ENCODE measurements at places on chromosomes 2 and 18. TPM values are rescaled to one million over a fixed set of nuclear protein-coding genes. Genes with fewer than 3 reads are reported as not detected.

The ABCA12 gene
- under 0.01 TPM for total RNA-seq

The NUP35 gene
- total RNA-seq = 23.3 TPM

The CLIP4 gene
- total RNA-seq = 64.2 TPM

The VIL1 gene
- not detected for total RNA-seq

GRCh38 chr18:43866696-43867095 lies 589.4 kb upstream of the SYT4 start:
- DNase-seq = no peak
- no peaks in the 10 kb centered on the region for H3K36me3 ChIP-seq
- H3K27me3 ChIP-seq = no peaks in the 10 kb centered on the region
- H3K27ac ChIP-seq = no peak overlapping the region
- no peak overlapping the region for H3K4me3 ChIP-seq

DNA sequence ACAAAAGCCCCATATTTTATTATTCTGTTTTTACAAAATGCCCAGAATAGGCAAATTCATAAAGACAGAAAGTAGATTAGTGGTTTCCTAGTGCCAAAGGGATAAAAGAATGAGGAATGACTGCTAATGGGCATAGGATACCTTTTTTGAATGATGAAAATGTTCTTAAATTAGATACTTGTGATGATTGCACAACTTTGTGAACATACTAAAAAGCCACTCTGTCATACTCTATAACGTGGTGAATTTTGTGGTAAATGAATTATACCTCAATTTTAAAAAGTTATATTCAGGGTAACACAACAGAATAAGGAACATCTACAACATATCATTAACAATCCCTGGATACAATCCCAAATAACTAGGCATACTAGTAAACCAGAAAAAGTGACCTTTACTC lies 9.1 kb upstream of the FBLN7 start:
- no peaks in the 10 kb centered on the region for H3K4me1 ChIP-seq
- no peak for DNase-seq
- H3K27me3 ChIP-seq = no peaks in the 10 kb centered on the region
- no peak overlapping the region for H3K27ac ChIP-seq
- no peak overlapping the region for H3K4me3 ChIP-seq
- H3K36me3 ChIP-seq = no peaks in the 10 kb centered on the region

GRCh38 chr2:30424231-30424630 lies 22.8 kb upstream of the LCLAT1 start:
- peaks cover 24% of the 10 kb centered on the region for H3K4me1 ChIP-seq
- H3K36me3 ChIP-seq = no peaks in the 10 kb centered on the region
- H3K27me3 ChIP-seq = no peaks in the 10 kb centered on the region
- no peak overlapping the region for H3K4me3 ChIP-seq

- H3K27me3 ChIP-seq = no peaks in the 10 kb centered on the region
- peak overlapping the region; percentile 71 for H3K27ac ChIP-seq
- no peaks in the 10 kb centered on the region for H3K36me3 ChIP-seq
Measured at GRCh38 chr2:237931205-237931721, 35.6 kb upstream of the UBE2F start.

- peaks cover 19% of the 10 kb centered on the region for H3K27me3 ChIP-seq
Measured at GRCh38 chr2:75454241-75454620, 106.5 kb downstream of the EVA1A start.

GRCh38 chr18:52334896-52335295 lies 5.1 kb upstream of the DCC start:
- peak; percentile 66 for DNase-seq
- H3K27ac ChIP-seq = no peak overlapping the region
- H3K36me3 ChIP-seq = no peaks in the 10 kb centered on the region
- no peaks in the 10 kb centered on the region for H3K4me1 ChIP-seq
- H3K4me3 ChIP-seq = no peak overlapping the region

GRCh38 chr2:88810017-88810416 lies 118.5 kb downstream of the RPIA start:
- no peak overlapping the region for H3K27ac ChIP-seq
- no peaks in the 10 kb centered on the region for H3K4me1 ChIP-seq
- no peaks in the 10 kb centered on the region for H3K36me3 ChIP-seq
- H3K4me3 ChIP-seq = no peak overlapping the region
- H3K27me3 ChIP-seq = no peaks in the 10 kb centered on the region

GRCh38 chr2:235747786-235748091 lies 253.9 kb downstream of the AGAP1 start:
- no peak for DNase-seq
- no peak overlapping the region for H3K27ac ChIP-seq
- peaks cover 8% of the 10 kb centered on the region for H3K36me3 ChIP-seq
- H3K4me1 ChIP-seq = peaks cover 8% of the 10 kb centered on the region
- no peak overlapping the region for H3K4me3 ChIP-seq

DNA sequence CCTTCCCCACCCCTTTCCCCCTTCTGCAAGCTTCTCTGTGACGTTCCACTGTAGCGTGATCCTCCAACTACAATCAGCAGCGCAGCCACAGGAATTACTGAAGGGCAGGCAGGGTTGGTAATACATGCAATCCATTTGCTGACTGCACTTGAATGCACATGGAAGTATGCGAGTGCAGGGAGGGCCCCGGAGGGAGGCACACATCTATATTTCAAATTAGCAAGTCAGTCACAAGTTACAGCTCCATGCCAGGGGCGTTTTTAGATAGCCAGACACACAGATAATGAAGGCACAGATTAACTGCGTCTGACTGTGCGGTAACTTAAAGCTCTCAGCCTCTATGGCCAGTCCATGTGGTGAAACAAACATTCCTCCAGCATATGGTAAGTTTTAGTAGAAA lies 209.2 kb upstream of the GATA6 start:
- no peak overlapping the region for H3K27ac ChIP-seq
- DNase-seq = no peak
- peaks cover 21% of the 10 kb centered on the region for H3K27me3 ChIP-seq
- H3K4me3 ChIP-seq = no peak overlapping the region

GRCh38 chr2:48170281-48170680 lies 264.0 kb upstream of the FBXO11 start:
- DNase-seq = peak; percentile 69
- H3K27ac ChIP-seq = no peak overlapping the region
- H3K27me3 ChIP-seq = no peaks in the 10 kb centered on the region
- no peaks in the 10 kb centered on the region for H3K36me3 ChIP-seq

GRCh38 chr2:165494573-165494972 lies 25.1 kb downstream of the CSRNP3 start:
- H3K36me3 ChIP-seq = no peaks in the 10 kb centered on the region
- H3K4me1 ChIP-seq = no peaks in the 10 kb centered on the region
- H3K27ac ChIP-seq = no peak overlapping the region
- no peaks in the 10 kb centered on the region for H3K27me3 ChIP-seq
- DNase-seq = no peak

- H3K4me3 ChIP-seq = no peak overlapping the region
- H3K27me3 ChIP-seq = no peaks in the 10 kb centered on the region
- no peak overlapping the region for H3K27ac ChIP-seq
- H3K4me1 ChIP-seq = no peaks in the 10 kb centered on the region
- no peaks in the 10 kb centered on the region for H3K36me3 ChIP-seq
- no peak for DNase-seq
Measured at GRCh38 chr2:236548179-236548921, 21.3 kb upstream of the ACKR3 start.
